Fibroblast of lung (primary cell): ENCODE measurements at places on chromosomes 2 and 18. TPM values are rescaled to one million over a fixed set of nuclear protein-coding genes. Genes with fewer than 3 reads are reported as not detected.

Gene NETO1
- total RNA-seq: 0.26 and 2.0 TPM in 2 replicates

Gene RNF181
- total RNA-seq: 187 and 247 TPM in 2 replicates

Gene SCN2A
- 2.1 and 7.1 TPM in 2 replicates for total RNA-seq

Gene ERFE
- total RNA-seq: 1.3 and 1.5 TPM in 2 replicates

Gene RFTN2
- total RNA-seq: 6.9 and 10.2 TPM in 2 replicates

Gene UGT1A5
- not detected in 2 replicates for total RNA-seq

Gene LOXHD1
- not detected in 2 replicates for total RNA-seq

Gene GAD1
- total RNA-seq: 0.26 and 0.33 TPM in 2 replicates

Gene TTC31
- total RNA-seq: 7.7 and 10.7 TPM in 2 replicates
